Testis (tissue), 5 donors: ENCODE measurements at places on chromosomes 4 and X.

DNA sequence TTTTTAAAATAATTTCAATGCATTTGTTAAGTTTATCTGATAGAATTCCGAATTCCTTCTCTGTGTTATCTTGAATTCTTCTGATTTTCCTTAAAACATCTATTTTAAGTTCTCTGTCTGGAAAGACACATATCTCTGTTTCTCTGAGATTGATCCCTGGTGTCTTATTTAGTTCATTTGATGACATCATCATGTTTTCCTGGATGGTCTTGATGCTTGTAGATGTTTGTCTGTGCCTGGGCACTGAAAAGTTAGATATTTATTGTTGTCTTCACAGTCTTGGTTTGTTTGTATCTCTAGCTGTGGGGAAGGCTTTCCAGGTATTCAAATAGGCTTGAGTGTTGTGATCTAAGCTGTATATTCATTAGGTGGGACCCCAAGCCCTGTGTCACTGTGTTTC is 1028.8 kb downstream of the GLUD2 start:
- DNase-seq = no peak

DNA sequence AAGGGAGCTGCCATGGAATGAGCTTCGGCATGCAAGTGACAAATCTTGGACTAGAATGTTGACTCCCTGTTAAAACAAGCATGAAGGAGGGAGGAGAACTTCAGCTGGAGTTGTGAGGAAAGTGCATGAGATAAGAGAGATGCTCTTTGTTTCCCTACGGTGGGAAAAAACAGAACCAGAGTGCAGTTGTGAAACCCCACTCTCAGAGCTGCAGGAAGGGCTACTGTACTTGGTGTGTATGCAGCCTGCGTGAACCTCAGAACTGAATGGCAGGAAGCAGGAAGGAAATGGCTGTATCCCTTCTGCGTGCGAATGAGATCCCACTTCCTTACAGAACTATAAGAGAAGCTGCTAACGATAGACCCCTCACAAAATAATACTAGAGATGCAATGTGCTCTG is 57.2 kb downstream of the EGF start:
- DNase-seq = no peak

DNA sequence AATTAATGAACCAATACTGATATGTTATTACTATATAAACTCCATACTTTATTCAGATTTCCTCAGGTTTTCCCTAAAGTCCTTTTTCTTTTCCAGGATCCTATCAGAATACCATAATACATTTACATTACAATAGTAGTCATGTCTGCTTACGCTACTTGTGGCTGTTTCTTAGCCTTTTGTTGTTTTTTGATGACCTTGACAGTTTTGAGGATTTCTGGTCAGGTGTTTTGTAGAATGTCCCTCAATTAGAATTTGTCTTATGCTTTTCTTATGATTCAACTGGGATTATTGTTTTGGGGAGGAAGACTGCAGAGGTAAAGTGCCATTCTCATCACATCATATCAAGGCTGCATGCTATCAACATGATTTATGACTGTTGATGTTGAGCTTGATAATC is 9.1 kb downstream of the SOX3 start:
- no peak for DNase-seq

DNA sequence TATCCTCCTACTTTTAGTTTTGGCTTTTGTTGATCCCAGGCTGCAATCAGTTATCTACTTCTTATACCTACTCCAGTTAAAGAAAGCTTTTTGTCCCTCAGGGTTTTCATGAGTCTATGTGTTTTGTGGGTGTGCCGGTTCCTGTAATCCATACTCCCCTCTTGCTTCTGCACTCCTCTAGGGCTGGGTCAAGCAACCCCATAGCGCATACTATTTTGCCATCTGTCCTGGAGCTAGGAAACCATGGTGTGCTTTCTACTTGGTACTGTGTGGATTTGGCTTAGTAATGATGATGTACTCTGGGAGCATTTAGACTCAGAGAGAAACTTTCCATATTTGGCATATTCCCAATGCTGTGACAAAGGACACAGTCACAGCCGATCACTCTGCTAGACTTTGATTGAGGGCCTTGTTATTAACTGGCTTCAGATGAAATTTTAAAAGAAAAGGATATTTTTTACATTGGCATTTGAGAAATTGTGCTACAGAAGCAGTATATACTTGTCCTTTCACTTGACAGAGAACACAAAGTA is 86.1 kb upstream of the GRXCR1 start:
- DNase-seq = no peak

DNA sequence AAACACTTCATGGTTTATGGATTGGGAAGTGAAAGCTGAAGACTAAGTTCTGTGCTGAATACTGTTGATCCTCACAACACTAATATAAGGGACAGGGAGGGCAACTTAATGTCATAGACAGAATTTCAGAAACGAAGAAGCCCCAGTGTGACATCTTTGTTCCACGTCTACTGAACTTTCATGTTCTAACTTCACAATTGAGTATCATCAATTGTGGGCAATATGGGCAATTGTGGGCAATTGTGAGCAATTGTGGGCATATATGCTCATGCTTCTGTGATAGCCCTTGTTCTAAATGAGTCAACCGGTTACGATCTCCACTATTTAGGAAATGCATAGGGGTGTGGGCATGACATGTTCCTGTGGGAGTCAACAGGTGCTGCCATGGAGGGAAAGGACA is 33.7 kb downstream of the CYBB start:
- no peak for DNase-seq

- DNase-seq = no peak
Observed at GRCh38 chr4:40196272-40196671, 559 bp upstream of the RHOH start.

GRCh38 chr4:177737387-177737940 is 295.2 kb upstream of the AGA start:
- DNase-seq = no peak

- DNase-seq = no peak
Observed at GRCh38 chr4:74638689-74639088, 155.6 kb downstream of the BTC start.

GRCh38 chr4:152696764-152697261 is 17.0 kb upstream of the TMEM154 start:
- no peak for DNase-seq

- no peak for DNase-seq
Observed at GRCh38 chrX:100328351-100328750, 81.7 kb downstream of the PCDH19 start.
